Occipital lobe (tissue), 3 donors: ENCODE measurements at places on chromosomes 2 and 18. TPM values are rescaled to one million over a fixed set of nuclear protein-coding genes. Genes with fewer than 3 reads are reported as not detected.

DNA sequence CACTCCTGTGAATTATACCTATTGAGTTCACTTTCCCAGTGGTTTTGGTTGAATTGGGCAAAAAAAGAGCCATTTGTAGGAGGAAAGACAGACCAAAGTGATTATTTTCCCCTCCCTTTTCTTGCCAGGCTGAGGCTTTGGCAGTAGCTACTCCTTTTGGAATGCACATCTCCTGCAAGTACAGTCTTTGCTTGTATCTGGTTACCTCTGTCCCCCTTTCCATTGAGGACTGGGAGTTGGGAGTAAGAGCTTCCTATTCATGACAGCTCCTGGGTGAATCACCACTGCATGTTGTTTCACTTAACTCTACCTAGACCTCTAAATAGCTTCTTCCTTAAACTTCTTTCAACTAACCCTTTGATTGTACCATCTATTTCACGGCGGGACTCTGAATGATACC, 695.3 kb upstream of the ZNF804A start:
- no peak for DNase-seq

DNA sequence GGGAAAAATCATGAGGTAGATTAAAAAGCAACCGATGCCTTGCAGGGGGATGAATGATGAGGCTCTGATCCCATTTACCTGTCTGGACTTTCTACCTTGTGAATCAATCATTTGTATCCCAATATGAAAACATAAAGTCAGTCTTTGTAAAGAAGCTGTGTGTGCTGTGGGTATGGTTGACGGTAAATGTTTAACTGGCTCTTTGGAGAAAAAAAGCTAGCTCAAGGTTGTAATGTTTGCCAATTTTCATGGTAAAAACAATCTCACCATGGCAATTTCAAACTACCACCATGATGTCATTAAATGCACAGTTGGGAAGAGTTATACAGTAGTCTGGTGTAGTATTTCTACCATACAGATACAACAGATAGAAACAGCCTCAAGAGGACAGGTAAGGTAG, 14.6 kb downstream of the TTR start:
- no peak for DNase-seq

DNA sequence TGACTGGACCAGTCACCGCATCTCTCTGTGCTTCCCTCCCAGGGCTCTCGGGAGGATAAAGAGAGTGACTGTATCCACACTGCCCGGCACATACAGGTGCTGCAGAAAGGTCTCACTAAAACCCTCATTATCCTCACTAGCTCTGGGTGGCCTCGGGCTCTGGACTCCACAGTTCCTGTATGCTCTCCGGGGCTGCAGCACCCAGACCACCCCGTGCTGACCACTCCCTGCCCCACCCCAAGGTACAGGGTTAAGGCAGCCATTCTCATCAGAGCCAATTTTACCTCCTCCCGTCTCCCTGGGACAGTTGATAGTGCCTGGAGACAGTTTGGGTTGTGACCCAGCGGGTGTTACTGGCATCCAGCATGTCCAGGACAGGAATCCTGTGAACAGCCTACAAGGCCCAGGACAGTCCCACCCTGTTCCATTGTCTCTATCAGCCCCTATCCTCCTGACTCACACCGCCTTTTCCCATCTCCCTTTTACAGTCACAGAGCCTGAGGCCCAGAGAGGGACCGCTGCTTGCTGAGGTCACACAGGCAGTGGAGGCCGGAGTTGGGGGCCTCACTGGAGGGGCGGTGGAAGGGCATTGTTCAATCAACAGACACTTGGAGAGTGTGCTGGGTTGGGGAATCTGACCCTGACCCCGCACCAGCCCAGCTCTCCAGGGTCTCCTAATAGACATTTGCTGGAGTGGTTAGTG, 1.7 kb downstream of the ZAP70 start:
- no peak for DNase-seq

DNA sequence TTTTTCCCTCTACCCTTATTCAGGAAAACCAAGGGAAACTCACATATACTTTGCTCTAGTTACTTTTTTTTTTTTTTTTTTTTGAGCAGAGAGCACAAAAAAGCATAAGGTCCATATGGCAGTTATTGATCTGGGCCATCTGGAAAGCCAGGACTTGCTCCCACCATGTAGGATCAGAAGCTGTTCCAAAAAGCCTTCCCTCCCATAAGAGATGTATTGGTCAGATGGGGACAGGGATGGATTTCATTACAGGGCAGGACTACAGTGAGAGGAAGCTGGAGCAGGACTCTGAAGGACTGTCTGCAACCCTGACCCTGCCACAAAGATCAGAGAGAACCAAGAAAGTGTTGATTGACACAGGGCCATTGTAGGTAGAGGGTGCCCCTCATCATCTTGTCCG, 57.3 kb downstream of the NRP2 start:
- DNase-seq = no peak

DNA sequence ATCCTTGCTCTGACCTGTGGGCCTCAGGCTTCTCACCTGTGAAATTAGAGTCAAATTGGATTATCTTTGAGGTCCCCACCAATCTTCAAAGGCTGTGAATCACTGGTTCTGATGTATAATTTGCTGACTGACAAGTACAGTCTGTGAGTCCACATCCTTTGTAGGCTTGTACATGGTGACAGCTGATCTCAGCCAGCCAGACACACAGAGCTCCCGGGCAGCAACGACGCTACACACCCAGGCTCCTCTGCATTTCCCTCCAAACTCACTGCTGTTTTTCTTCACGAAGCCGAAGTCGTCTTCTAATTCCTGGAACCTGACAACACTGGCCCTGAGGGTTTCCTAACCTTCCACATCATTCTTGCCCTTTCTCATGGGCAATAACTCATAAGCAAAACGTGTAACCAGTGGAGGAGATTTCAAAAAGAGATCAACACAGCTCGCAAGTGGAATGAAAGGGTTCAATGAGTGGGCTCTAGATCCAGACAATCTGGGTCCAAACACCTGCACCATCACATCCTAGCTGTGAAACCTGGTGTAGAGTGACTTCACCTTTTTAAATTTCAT, 37.9 kb upstream of the EVA1A start:
- DNase-seq = no peak

GRCh38 chr2:33062665-33063250, 116.0 kb downstream of the LTBP1 start:
- no peak for DNase-seq

GRCh38 chr2:18506883-18507509, 53.5 kb downstream of the RDH14 start:
- DNase-seq = no peak

DNA sequence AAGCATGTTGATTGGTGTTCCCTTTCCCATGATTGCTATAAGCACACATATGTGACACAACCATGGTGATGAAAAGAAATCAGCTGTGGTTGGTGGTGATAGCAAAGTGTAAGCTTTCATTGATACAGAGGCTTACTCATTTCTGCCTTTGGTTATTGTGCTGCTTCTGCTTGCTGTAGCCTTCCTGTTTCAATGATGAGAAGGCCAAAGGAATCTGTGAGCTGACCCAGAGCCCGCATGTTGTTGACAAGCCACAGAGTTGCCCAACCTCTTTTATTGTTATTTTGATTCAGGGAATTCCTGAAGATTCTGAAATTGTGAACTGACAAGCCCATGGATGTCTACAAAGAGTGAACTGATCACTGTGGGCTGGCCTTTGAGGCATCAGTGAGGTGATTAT, 164.4 kb downstream of the TMEFF2 start:
- no peak for DNase-seq

DNA sequence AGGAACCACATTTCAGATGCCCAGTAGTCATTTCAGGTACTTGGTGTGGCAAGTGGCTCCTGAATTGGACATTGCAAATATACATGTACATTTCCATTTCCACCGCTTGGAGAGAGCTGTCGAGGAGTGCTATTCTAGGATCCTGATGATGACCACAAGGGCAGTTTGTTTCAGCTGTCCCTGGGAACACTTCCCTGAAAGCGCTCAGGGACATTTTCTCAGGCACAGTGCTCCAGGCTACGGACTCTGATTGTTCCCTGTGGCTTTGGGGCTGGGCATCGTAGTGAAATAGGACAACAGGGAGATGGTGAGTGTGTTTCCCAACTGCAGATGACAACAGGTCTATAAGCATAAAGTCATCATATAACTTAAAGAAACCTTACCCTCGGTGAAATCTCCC, 3.1 kb downstream of the DBI start:
- no peak for DNase-seq

DNA sequence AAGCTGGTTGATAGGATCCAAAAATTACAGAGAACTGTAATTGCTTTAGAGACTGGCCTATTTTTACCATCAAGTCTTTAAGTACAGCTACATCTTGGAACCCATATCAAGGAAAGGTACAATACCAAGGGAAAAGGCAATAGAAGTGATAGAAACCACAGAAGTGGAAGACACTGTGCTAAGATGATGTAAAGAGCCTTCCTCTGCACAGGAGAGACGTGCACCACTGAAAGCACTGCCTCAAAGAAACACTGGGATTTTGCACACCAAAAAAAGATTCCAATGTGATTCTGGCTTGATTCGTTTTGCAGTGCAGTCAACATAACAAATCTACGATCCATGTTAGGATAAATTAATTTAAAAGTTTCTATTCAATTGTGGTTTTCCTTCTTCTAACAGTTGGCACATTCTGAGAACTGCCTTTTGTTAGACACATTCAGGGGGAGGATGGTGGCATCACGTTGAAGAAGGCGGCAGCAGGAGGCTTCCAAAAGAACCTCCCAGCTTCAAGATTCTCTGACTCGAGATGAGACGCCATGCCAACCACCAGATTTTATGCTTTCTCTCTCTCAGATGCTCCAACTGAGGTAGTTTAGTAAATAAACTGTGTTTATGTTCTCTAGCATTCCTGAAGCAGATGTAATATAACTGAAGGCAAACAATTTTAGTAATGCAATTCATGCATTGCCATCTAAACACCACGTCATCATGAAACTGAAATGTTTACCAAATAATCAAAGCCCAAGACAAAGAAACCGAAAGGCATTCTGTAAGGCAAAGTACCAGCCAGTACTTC, 102.9 kb downstream of the BCL2 start:
- DNase-seq = no peak

DNA sequence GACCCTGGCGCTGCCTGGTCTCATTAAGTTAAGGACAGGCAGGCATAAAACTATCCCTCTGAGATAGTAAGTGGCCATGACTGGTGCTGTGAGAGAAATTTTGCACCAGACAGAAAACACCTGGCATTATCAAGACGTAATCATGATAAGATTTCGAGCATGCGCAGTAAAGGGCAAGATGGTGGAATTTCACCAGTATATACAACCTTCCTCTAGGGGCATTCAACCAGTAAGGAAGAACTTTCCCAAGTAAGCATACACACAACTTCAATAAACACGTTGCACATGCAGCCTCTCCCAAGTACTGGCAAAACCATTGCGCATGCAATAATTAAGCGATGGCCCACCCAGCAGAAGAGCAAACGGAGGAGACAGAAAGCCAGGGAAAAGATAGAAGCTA, 1376.4 kb upstream of the CRIM1 start:
- DNase-seq = no peak

GRCh38 chr2:69584127-69584889, 59.2 kb downstream of the AAK1 start:
- DNase-seq = no peak

DNA sequence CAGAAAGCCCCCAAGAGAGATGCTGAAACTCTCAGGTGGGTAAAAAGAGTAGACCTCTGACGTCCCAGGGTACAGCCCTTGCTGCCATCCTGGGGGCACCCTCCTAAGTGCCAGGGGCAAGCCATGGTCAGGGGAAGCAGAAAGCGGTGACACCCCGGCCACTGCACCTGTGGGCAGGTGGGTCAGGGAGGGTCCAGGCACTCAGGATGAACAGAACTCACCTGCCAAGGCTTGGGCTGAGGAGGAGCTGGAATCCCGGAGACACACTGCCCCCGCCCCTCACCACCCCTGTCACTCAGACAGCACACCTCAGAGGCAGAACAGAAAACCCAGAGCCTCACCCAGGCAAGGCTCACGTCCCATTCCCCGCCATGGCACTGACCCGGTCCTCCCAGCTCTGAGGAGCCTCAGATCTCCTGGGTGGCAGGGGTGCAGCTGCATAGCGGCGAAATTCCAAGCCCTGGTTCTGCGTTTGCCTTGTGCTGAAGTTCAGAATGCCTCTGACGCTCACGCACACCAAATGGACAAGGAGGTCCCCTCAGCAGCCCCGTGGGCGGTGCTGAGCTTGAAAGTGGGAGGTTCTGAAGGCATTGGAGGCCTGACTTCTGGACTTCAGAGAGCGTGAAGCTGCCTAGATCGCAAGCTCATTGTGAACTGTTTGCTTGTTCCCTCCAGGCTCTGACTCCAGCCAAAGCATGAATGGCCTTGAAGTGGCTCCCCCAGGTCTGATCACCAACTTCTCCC, 4.3 kb downstream of the GPR17 start:
- DNase-seq = no peak

SNORC gene
- total RNA-seq = 1.6 TPM

PLCD4 gene
- 0.31 TPM for total RNA-seq

ONECUT2 gene
- 0.78 TPM for total RNA-seq

SCYGR8 gene
- total RNA-seq = not detected

REG3A gene
- total RNA-seq = not detected

RFX8 gene
- total RNA-seq = 0.47 TPM

MARCHF4 gene
- 8.7 TPM for total RNA-seq

ELOA2 gene
- not detected for total RNA-seq

CD207 gene
- not detected for total RNA-seq
